ENCODE measurements at places on chromosomes 7 and 10.

- peak; percentile 77 for DNase-seq
Observed at GRCh38 chr10:52313933-52314821, at the start of gene DKK1. Gene DKK1, plus strand, starts transcription at chr10:52314281. Its CDS starts 154 bp downstream, at chr10:52314435.

GRCh38 chr7:18400726-18401125, 94.8 kb upstream of the HDAC9 start:
- DNase-seq: no peak

- DNase-seq: no peak
Observed at GRCh38 chr10:117429643-117430265, 54.5 kb upstream of the PDZD8 start.

DNA sequence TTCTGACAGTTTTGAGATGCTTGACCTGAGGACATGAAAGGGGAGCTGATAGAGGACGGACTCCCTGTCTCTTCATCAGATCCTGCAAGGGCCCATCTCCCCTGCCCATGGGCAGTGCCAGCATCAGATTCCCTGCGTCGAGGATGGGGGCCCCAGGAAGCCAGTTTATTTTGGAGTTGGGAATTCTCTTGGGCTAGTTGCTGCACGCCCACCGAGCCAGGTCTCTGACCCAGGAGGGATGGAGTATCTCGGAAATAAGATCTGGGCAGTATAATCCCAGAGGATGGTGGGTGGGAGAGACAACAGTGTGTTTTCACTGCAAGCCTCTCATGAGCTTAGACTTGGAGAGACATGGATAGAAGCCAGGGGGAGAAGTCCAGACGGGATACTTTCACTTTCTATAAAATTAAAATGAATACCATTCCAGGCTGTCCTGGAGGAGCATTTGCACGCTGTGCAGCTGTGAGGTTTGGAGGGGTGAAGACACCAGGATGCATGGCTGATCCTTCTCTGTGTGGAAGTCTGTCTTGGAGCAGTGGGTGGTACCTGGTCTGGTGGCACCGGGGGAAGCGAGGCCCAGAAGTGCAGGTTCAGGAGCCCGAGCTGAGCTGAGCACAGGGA, 25.8 kb downstream of the DOCK1 start:
- no peak for DNase-seq

DNA sequence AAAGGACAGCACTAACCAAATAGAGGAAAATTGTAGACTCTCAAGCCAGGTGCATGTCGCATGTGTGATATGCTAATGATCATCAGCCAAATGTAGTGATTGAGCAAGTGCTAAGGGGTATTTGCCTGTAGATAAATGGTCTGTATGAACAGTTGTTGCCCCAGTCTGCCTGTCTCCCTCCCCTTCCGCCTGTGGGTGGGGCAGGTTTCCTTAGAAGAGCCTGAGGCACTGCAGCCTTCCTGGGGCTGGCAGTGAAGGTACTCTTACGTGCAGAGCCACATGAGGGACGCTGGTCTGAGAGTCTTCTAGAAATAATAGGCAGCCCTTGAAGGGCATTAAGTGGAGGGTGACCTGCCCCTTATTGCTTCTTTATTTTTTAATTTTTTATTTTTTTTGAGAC, 152.1 kb downstream of the SNX10 start:
- no peak for DNase-seq

GRCh38 chr7:151900591-151900985, 23.7 kb upstream of the PRKAG2 start:
- DNase-seq: no peak

- no peak for DNase-seq
Observed at GRCh38 chr7:55426676-55427075, 61.5 kb downstream of the LANCL2 start.

DNA sequence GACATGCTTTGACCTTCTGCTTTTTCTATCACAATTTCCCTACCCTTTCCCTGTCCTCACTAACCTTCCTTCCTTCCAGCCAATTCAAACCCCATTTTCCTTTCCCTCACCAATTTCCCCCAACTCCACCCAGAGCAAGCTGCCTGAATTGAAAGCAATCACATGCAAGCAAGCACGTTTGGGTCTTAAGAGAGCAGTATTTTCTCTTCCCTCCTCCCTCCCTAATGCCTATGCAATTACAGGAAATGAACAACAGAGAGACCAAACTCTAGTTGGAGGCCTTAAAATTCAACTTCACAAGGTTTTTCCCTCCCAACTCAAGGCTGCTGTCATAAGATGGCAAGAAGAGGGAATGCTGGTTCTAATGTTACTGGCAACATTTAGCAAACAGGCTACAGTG, 117.2 kb downstream of the MYOF start:
- DNase-seq: no peak

- no peak for DNase-seq
Observed at GRCh38 chr7:66099232-66099550, 15.5 kb upstream of the CRCP start.

DNA sequence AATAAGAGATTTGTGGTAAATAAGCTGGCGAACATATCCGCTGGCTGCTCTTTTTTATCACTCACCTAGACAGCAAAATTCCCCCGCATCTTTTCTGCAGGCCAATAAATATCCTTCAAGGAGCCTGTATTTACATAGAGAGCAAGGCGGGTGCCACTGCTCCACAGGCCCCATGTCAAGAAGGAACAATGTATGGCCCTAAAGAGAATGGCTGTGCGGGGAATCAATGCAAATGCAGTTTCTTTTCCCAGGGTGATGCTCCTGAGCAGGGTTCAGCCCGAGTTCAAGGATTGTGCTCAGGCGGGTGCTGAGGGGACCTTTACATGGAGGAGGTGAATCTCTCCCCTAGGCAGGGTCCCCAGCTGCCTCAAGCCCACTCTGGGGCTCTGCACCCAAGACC, 494.2 kb upstream of the ZMIZ1 start:
- no peak for DNase-seq

DNA sequence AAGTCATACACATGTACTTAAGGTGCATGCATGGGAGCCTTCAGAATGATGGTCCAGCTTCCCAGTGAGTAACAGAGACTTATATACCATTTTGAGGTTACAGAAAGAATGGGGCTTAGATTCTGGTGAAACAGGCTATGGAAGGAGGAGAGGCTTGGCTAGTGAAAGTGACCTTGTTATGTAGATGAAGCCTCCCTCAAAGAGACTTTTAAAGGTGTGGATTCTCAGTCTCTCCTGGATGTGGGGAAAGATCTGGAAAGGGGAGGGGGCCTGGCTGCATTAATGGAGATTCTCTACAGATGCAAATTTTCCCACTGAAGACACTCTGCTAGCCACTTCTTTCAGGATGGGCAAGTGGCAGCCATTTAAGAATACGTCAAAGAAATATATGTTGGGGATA, 5.5 kb downstream of the RASSF4 start:
- peak; percentile 1 for DNase-seq

GRCh38 chr10:26728957-26729356, 31.5 kb downstream of the PDSS1 start:
- DNase-seq: no peak

DNA sequence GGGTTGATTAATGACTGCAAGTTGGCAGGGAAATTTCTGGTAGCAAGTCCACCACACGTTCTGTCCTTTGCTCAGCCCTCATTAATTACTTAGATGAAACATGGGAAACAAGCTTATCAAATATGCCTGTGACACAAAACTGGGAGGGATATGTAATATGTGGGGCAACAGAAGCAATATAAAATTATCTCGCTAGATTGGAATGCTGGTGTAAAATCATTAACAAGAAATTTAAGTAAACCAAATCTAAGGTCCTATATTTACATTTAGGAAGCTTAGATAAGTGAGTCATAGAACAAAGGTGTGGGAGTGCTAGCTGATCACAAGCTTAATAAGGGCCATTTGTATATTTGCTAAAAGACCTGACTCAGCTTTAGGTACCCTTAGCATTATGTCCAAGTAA, 23.5 kb downstream of the TRPV5 start:
- peak; percentile 31 for DNase-seq

- DNase-seq: no peak
Observed at GRCh38 chr10:6182454-6183098, 20.2 kb upstream of the PFKFB3 start.

- DNase-seq: no peak
Observed at GRCh38 chr7:44139311-44140010, 1.7 kb downstream of the MYL7 start.

GRCh38 chr10:60820093-60820754, 41.9 kb downstream of the CDK1 start:
- DNase-seq: no peak

GRCh38 chr7:142161921-142162320, 50.4 kb downstream of the MGAM2 start:
- no peak for DNase-seq

DNA sequence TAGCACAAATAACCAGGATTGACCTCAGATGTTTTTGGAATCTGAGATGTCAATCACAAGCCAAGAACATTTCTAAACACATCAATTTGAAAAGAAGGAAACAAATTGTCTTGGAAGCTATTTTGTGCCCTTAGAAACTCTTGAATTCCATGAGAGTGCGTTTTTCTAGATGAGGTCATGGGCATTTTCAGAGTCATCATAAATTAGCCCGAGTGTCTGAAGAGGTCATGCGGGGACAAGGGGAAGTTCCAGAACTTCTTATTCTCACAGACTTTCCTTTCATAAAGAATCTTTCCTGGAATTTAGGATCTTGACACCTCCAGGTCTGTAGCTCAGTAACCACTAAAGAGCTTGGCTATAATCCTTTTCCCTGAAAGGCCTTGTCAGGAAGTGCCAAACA, 28.2 kb downstream of the IL2RA start:
- peak; percentile 92 for DNase-seq

GRCh38 chr10:84269773-84270172, 24.9 kb downstream of the RGR start:
- DNase-seq: no peak

- no peak for DNase-seq
Observed at GRCh38 chr10:101001659-101002035, 2.0 kb downstream of the LZTS2 start.

DNA sequence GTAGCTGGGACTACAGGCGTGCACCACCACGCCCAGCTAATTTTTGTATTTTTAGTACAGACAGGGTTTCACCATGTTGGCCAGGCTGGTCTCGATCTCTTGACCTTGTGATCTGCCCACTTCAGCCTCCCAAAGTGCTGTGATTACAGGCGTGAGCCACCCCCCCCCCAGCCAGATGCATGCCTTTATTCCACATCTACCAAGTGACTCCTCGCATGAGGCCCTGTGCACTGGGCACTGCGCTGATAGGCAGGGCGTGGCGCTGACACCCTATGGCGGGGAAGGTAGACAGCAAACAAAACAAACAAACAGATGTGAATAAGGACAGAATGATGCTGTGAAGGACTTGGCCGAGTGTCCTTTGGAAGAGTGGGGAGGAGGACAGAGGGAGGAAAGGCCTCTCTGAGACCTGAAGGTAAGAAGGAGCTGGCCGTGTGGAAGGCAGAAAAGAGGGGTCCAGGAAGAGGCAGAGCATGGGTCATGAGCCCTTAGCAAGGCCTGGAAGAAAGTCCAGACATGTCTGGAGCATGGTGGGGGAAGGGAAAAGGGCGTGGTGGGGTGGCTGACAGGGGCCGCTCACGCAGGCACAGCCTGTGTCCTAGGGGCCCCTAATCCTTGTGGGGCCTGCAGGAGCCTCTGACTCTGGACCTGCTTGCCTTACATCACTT, 47.5 kb upstream of the CACUL1 start:
- DNase-seq: no peak

DNA sequence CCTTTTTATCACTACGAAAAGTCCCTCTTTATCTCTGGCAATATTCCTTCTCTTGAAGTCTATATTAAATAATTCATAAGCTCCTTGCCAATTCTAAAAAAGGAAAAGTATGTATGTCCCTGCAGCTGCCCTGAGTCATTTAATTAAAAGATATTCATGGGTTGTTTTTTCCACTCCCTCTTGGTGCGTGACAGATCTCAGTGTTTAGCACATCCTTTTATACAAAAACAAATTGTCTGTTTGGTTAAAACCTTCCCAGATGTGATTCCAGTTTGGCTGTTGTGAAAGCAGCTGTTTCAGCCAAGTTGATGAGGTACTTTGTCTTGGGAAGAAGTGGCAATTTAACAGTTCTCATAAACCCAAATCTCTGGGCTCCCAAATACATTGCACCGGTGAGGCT, 33.8 kb upstream of the PRLHR start:
- DNase-seq: no peak

DNA sequence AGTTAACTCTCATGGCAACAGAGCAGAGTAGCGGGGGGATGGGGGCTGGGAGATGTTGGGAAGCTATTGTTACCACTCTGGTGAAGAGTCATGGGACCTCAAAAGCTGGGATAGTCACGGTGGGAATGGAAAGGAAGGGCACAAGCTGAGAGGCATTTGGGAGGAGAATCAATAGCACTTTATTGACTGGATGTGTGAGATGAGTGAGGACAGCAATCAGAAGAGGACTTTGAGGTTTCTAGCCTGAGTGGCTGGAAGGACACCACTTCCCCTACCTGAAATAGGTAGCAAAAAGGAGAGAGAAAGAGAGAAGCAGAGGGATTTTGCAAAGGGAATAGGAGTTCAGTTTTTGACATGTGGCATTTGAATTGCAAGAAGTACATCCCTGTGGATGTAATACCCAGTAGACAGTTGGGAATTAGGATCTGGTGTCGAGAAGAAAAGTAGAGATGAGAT, 27.2 kb downstream of the SCD start:
- no peak for DNase-seq

GRCh38 chr7:89926701-89927100, 227.6 kb upstream of the STEAP1 start:
- DNase-seq: no peak

DNA sequence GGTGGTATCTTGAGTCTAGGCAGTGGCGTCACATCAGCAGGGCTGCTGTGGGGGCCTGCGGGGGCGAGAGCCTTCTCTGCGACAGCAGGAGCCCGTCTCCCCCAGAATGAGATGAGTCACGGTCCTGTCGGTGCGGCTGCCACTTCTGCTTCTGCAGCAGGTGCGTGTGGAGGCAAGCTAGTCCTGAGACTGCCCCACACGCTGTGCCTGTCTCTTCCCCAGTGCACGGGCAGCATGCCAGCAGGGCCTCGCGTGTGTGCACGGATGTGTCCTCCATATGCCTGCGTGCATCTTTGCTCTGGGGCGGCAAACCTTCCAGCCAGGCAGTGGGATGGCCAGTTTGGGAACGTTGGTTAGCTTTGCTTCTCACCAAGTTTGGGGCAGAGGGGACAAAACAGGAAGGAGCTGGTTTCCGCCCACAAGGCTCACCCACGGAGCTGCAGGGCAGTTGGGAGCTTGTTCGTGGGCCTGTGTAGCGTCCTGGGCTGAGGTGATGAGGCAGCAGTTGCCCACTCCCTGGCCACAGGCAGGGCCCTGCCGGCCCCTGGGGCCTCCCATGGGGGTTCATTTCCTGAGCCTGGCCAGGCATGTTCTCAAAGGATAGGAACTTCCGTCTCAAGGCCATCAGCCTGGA, 60.8 kb upstream of the PPIF start:
- peak; percentile 100 for DNase-seq

GRCh38 chr10:44513591-44513990, 128.7 kb upstream of the CXCL12 start:
- no peak for DNase-seq

GRCh38 chr10:22534849-22535604, 179.4 kb downstream of the PIP4K2A start:
- no peak for DNase-seq

GRCh38 chr7:74482629-74483401, 29.1 kb downstream of the GTF2IRD1 start:
- peak; percentile 72 for DNase-seq
